ENCODE measurements at places on chromosomes 4 and X.

DNA sequence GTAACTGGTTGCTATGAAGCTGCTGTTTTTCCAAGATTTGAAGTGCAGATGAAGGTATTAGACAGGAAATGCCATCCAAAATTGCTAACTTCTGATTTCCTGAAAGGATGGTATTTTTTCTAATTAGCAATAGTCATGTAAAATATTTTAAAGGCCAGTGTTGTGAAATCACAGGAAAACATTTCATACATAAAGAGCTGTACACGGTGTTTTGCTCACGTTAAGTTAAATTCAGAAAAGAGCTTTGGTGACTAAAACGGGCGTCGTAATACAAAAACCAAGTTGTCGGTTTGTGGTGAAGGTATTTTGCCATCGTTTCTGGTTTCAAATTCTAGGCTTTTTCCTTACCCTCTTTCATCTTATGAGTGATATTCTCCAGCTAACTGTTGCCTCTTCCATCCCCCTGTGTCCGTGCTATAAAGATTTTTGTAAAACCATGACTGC, 39.8 kb downstream of the AFF1 start:
- DNase-seq, result no peak

GRCh38 chrX:7272346-7272745, 124.4 kb upstream of the PUDP start:
- DNase-seq, result no peak

- no peak for DNase-seq
Observed at GRCh38 chr4:140826701-140827027, 70.5 kb upstream of the TBC1D9 start.

DNA sequence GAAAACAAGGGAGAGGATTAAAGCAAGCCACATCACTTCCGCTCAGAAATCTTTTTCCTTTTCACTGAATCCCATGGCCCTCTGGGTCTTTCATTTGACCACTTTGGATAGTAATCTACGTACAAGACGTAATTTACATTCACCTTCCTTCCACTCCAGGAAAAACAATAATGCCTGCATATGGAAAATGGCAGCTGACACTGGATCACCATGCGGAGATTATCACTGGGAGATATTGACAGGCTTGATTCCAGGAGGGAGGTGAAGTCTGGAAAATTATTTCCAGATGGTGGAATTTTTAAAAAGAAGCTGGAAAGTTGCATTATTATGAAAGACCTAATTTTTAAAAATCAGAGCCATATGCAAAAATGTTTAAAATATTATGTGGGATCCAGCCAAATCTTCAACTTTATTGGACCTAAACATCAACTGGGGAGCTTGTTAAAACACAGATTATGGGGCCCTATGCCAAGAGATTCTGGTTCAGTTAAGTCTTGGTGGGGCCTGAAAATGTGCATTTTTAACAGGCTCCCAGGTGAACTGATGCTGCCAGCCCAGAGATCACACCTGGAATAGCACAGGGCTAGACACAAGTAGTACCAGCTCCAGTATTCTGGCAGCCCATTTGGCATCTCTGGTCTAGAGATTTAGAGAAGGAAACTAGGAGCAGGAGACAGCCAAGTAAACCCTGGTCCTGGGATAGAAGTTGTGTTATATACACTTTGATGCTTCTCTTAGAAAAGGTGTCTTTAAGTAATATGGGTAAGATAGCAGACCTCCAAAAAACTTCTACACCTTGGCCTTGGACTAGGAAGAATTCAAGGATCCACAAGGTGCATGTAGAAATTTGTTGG, 290.3 kb upstream of the LDB2 start:
- DNase-seq, result no peak

GRCh38 chrX:53239474-53239873, 14.5 kb upstream of the KDM5C start:
- no peak for DNase-seq
